ENCODE measurements at places on chromosomes 3 and 15.

GRCh38 chr3:28104896-28105534 lies 136.4 kb upstream of the CMC1 start:
- DNase-seq, result no peak

DNA sequence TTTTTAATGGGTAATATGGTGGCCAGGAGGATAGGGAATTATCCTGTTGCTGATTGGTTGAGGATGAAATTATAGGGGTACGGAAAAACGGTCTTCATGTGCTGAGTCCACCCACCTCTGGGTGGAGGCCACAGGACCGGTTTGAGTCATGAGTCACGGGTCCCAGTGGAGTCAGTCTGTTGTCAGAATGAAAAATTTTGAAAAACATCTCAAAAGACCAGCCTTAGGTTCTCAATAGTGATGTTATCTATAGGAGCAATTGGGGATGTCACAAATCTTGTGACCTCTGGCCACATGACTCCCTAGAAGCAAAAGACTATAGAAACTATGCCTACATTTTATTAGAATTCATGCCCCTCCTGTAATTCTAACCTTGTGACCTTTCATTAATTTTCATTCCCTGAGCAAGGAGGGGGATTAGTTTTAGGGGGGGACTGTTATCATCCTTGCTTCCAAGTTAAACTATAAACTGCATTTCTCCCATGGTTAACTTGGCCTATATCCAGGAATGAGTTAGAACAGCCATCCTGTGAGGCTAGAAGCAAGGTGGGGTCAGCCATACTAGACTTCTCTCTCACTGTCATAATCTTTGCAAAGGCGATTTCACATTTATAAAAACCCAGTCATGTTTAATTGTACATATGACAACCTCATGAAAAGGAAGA lies 101.2 kb downstream of the TCF12 start:
- no peak for DNase-seq

DNA sequence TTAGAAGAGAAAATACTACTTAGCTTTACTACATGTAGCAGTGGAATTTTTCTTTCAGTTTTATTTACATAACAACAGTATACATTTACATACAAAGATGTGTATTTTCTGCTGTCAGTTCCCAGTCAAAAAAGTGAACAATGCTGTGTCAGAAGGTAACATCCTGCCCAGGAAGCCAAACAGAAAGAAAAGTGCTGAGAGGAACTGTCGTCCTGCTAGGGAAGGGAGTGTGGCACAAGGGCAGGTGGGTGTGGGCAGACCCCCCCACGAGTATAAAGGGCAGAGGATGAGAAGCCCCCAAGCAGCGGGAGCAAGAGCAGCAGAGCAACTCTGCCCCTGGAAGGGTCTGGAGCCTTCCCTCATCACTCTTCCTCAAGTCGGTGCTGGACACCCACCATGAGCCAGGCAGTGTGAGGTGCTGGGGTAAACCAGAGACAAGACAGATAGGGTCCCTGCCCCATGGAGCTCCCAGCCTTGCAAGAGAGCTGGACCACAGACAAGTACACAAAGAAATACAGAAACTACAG lies 39.7 kb downstream of the TBC1D2B start:
- no peak for DNase-seq

GRCh38 chr3:160665784-160666526 lies 11.0 kb upstream of the ARL14 start:
- no peak for DNase-seq

GRCh38 chr3:178010306-178010705 lies 525.9 kb upstream of the KCNMB2 start:
- no peak for DNase-seq

All from stimulated activated CD4-positive, alpha-beta T cell treated with anti-CD3 and anti-CD28 coated beads, Interleukin-12 subunit alpha, Interleukin-12 subunit beta, amount 100 ng/mL, for 24 hours (primary cell).